H9 (cell line): ENCODE measurements at places on chromosomes 5 and 9. TPM values are rescaled to one million over a fixed set of nuclear protein-coding genes. Genes with fewer than 3 reads are reported as not detected.
A peak's percentile ranks its signal among the peaks of the same experiment; 100 is the strongest.

SPATA31D4 gene
- not detected in 2 replicates for total RNA-seq

DNA sequence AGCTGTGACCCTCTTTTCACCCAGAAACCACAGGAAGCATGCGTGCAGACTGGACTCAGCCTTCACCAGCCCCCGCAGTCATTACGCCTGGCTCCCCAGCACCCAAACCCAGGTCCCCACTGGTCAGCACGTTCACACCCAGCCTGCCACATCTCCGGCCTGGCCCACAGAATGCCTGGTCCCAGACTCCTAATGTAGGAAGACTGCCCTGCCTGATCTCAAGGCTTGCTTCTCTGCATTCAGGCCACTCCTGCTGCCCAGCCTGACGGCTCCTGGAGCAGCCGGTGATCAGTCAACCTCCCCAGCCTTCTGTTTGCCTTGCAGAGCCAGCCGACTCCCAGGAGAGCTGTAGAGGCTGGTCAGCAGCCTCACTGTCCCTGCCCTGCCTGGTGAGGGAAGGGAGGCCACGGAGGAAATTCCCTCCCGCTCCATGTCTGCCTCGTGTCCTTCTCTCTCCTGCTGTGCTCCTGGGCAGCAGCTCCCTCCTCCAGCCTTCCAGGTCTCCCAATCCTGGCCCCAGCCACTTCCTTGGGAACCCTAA, 25.4 kb downstream of the ADAMTS2 start:
- H3K4me1 ChIP-seq = no peaks in the 10 kb centered on the region
- no peak for DNase-seq
- no peak overlapping the region for H3K4me3 ChIP-seq
- H3K27ac ChIP-seq = no peak overlapping the region

GRCh38 chr9:121281614-121282276, 13.8 kb downstream of the GSN start:
- H3K4me3 ChIP-seq = no peak overlapping the region
- no peaks in the 10 kb centered on the region; the same call in 1 of the 2 replicates for H3K36me3 ChIP-seq
- H3K27me3 ChIP-seq = peaks cover 62% of the 10 kb centered on the region; the same call in 1 of the 2 replicates
- H3K4me1 ChIP-seq = peaks cover 8% of the 10 kb centered on the region; the same call in 1 of the 2 replicates

DNA sequence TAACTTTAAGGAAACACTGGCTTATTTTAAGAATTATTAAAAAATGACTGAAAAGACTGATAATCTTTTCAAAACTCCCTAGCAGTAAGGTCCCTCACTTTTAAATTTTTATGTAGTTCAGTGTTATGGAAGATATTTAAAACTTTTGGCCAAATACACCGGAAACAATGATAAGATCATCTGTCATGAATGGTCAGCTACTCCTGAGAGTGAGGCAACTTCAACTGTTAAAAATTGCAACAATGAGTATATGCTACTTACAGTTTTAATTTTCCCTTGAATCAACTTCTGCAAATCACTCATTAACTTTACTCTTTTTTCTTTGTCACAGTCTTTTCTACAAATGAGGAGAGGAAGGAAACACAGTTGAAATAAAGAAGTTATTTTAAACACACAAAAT, 10.8 kb downstream of the PUM3 start:
- no peak overlapping the region for H3K27ac ChIP-seq
- H3K27me3 ChIP-seq = no peaks in the 10 kb centered on the region
- H3K4me1 ChIP-seq = no peaks in the 10 kb centered on the region
- no peak for DNase-seq
- H3K36me3 ChIP-seq = peaks cover 41% of the 10 kb centered on the region; the same call in 2 of the 3 replicates

- no peak for DNase-seq
- no peak overlapping the region for H3K27ac ChIP-seq
- no peak overlapping the region for H3K4me3 ChIP-seq
- H3K27me3 ChIP-seq = no peaks in the 10 kb centered on the region
- H3K4me1 ChIP-seq = peaks cover 2% of the 10 kb centered on the region; the same call in 1 of the 2 replicates
These were observed 250.4 kb downstream of the EBF1 start for GRCh38 chr5:158849219-158849791.

GRCh38 chr9:102985162-102985895, 9.8 kb upstream of the CYLC2 start:
- H3K4me3 ChIP-seq = no peak overlapping the region
- no peaks in the 10 kb centered on the region; the same call in 1 of the 2 replicates for H3K4me1 ChIP-seq
- no peak for DNase-seq
- H3K36me3 ChIP-seq = no peaks in the 10 kb centered on the region

GRCh38 chr5:115952588-115952987, 9.7 kb upstream of the LVRN start:
- H3K27ac ChIP-seq = no peak overlapping the region
- no peaks in the 10 kb centered on the region for H3K36me3 ChIP-seq
- H3K4me3 ChIP-seq = no peak overlapping the region
- H3K4me1 ChIP-seq = no peaks in the 10 kb centered on the region
- no peak for DNase-seq

GRCh38 chr5:927172-928015, 34.7 kb downstream of the TRIP13 start:
- no peak for DNase-seq
- H3K27me3 ChIP-seq = peaks cover 3% of the 10 kb centered on the region; the same call in 1 of the 2 replicates
- peak overlapping the region; percentile 67; the same call in 2 of the 3 replicates for H3K4me3 ChIP-seq
- H3K27ac ChIP-seq = no peak overlapping the region
- no peaks in the 10 kb centered on the region for H3K4me1 ChIP-seq

GRCh38 chr5:819078-819477, 31.7 kb downstream of the ZDHHC11 start:
- H3K27ac ChIP-seq = no peak overlapping the region
- no peak for DNase-seq
- H3K4me1 ChIP-seq = no peaks in the 10 kb centered on the region
- H3K36me3 ChIP-seq = peaks cover 54% of the 10 kb centered on the region
- no peaks in the 10 kb centered on the region for H3K27me3 ChIP-seq

DNA sequence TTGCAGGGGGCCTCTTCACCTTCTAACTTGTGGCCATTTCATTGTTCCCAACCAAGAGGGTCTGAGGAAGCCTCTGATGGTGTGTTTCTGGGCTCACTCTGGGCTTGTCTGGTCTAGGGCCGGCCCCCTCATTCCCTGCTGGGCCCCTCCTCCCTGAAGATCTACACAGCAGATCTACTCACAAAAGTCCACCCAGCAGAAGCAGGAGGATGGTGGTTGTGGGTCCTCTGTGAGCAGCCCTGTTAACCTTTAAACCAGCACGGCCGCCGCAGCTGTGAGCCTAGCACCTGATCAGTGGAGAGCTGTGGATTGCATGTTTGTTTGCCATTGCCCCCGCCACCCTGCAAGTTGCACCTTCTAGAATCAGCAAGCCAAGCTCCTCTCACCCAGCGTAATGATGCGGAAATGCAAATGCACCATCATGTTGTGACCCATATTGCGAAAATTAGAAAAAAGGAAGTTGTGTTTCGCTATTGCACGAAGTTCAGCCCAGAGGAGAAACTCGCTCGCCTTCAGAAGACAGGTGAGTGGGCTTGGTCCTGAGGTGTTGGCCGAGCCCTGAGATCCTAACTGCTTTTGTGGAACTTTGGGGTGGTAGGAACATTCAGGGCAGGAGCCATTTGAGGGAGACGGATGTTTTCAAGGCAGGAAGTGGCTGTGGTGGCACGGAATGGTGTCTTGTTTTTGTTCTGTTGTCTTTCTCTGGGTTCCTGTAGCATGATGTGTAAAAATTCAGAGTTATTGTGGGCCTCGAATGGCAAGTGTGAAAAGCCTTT, 16.7 kb downstream of the FGD3 start:
- H3K4me1 ChIP-seq = peaks cover under 1% of the 10 kb centered on the region
- no peaks in the 10 kb centered on the region for H3K27me3 ChIP-seq
- H3K36me3 ChIP-seq = peaks cover 6% of the 10 kb centered on the region; the same call in 2 of the 3 replicates
- H3K4me3 ChIP-seq = no peak overlapping the region
